ENCODE measurements at places on chromosomes 11 and 22.

GRCh38 chr22:33314316-33314715 is 256.1 kb upstream of the SYN3 start:
- no peak for DNase-seq

DNA sequence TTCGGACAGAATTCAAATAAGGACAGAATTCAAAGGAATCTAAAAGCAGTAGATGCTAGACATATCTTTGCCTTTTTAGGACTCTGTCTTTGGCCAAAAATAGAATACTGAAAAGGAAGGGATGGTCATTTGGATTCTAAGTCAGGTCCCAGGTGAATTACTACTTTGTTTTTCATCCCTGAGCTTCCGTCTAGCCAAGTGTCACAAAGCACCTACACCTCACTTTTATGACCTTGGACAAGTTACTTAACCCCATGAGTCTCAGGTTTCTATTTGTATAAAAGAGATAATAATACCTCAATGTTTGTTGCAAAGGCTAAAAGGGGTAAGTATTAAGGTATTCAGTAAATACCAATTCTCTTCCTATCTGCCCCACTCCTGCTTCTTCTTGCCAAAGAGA is 7.3 kb downstream of the KIF18A start:
- DNase-seq, result no peak

DNA sequence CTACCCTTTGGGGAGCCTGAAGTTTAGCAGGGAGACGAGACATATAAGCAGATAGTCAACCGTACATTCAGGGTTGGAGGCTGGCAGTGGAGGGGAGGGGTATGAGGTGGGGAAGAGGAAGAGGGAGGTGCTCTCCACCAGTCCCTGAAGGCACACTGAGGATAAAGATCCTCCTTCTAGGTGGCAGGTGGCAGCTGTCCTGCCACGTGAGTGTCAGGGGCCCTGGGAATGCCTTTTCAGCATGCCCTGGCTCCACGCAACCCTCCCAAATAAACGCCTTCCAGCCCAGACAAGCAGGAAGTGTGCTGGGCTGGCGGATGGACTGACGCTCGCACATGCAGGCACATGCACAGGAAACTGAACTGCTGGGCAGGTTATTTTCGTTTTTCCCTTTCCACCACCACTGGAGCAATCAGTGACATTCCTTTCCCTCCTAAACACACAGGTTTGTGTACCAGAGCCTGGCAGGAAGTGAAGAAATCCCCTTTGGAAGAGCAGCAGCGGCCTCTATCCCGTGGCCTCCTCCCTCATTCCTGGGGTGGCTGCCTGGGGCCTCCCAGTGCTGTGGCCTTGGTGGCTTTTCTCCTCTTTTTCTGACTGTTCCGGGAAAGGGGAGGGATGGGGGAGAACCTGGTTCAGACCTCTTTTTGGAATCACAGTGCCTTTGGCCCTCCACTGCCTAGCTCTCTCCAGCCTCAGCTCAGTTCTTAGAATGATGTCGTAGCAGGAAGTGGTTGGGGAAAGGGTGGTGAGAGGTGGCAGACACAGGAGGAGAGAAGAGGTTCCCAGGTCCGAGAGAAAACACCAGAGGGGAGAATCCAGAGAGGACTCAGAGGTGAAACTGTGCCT is 157.0 kb upstream of the TIMP3 start:
- DNase-seq, result peak; percentile 62

DNA sequence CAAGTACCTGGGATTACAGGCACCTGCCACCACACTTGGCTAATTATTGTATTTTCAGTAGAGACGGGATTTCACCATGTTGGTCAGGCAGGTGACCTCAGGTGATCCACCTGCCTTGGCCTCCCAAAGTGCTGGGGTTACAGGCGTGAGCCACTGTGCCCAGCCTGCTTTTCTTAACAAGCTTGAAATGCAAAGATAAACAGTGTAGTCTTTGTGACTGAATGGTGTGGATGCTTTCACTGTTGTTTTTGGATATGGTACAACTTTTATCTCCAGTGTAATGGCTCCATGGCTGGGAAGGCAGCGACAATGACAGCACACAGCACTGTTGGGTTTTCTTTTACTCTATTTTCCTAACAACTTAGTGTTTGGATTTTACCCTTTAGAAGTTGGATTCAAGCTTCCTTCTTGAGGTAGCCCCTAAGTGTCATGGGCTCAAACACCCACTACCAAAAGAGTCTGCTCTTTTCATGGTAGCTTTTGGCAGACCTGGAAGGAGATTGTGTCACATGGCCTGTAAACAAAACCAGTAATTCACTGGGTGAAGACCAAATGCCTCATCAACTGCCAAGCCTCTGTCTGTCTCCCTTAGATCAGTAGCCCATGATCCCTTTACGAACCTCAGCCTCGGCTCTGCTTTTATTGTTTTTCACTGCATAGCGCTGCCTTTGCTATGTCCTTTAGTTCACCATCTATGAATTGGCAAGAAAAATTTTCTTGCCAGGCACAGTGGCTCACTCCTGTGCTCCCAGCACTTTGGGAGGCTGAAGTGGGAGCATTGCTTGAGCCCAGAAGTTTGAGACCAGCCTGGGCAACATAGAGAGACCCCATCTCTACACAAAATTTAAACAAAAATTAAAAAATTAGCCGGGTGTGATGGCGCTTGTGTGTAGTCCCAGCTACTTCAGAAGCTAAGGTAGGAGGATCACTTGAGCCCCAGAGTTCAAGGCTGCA is 6.4 kb downstream of the VPS51 start:
- no peak for DNase-seq

- DNase-seq, result no peak
These were observed 137.1 kb upstream of the CTSC start for GRCh38 chr11:88474655-88475054.

- DNase-seq, result no peak
These were observed 28.8 kb downstream of the PLAAT5 start for GRCh38 chr11:63462137-63462536.

DNA sequence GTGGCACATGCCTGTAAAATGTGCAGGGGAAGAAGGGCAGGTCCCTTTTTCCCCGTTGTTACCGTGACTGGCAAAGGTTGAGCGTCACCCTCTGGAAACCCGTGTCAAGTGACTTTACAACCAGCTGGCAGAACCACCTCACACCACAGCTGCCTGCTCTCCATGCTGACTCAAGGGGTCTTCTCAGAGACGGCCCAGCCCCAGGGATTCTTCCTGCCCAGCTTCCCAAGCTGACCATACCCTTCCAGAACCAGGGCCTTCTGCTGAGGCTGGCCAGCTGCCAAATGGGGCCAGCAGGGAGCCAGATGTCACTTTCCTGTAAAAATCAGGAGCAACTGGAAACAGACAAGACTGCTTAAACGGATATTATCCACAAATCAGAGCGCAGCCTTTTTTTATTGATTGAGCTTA is 6.3 kb downstream of the PC start:
- DNase-seq, result no peak

DNA sequence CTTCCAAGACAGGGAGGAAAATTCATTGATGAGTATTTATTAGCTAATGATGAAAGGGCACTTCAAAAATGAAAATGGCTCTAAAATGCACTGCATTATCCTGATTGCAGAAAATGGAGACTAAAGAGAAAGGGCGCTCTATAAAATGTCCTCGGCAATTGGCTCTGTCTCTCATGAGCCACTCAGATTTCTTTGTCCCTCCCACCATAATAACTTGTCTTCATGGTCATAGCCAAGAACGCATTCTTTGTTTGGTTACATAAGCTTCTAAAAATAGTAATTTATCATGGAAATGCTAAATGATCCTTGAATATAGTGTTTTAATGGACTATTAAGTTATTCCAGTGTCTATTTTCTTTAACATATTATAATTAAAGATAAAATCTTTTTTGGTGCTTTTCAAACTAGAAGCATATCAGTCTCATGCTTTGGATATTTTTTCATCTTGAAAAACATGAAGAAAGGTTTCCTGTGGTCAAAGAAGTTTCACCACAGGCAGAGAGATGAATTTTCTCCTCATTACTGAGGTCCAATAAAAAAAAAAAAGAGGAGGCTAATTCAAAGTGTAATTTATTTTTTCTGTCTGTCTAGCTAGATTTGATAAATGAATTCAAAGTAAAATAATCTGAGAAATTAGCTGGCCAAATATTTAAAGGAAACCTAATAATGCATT is 238.1 kb upstream of the BLID start:
- DNase-seq, result no peak

- DNase-seq, result no peak
These were observed 109.0 kb downstream of the OSBP2 start for GRCh38 chr22:30803679-30804078.

DNA sequence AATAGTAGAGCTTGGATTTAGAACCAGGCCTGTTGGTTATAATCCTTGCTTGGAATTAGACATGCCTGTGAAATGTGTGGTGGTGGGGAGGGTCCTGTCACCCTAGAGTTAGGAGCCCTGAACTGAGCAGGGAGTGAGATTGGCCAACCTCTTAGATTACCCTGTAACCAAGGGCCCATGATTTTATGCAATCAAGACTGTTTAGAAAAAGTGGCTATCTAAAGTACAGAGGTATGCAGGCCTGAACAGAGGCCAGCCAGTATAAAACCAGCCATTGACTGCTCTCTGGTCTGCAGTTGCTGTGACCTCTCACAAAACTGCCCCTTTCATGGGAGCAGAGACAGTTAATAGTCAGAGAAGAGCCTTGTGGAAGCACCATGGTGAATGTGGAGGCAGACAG is 36.2 kb downstream of the SERPINH1 start:
- no peak for DNase-seq

GRCh38 chr11:133794205-133794604 is 51.1 kb downstream of the SPATA19 start:
- DNase-seq, result no peak

GRCh38 chr11:85664615-85665481 is at the start of gene CREBZF:
Gene CREBZF, minus strand, starts transcription at chr11:85665129. Its CDS starts 254 bp downstream, at chr11:85664875.
- DNase-seq, result peak; percentile 97

- peak; percentile 90 for DNase-seq
These were observed 7.7 kb downstream of the SLC25A18 start for GRCh38 chr22:17570851-17571631.

GRCh38 chr11:28713850-28714249 is 605.7 kb downstream of the METTL15 start:
- DNase-seq, result no peak

DNA sequence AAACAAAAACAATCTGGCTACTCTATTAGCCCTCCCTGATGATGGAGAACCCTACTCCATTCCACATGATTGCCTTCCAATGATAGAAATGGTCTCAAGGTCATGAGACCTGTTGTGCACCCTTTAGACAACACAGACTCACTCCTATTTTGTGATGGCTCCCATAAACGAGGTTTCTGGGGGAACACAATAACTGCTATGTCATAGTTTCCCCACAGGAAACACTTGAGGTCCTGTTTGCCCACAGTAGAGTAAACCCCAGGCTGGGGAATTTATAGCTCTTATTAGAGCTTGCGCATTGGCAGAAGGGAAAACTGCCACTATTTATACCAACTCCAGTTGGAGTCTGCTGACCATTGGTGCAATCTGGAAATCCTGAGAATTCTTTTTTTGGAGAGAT is 28.7 kb downstream of the MIF start:
- DNase-seq, result no peak

GRCh38 chr11:71998649-71999310 is at the start of gene IL18BP:
Gene IL18BP, plus strand, starts transcription at chr11:71998909. Its CDS starts 1,076 bp downstream, at chr11:71999985.
- DNase-seq, result peak; percentile 70
